ENCODE measurements at places on chromosomes 11 and 22. TPM values are rescaled to one million over a fixed set of nuclear protein-coding genes. Genes with fewer than 3 reads are reported as not detected.

DNA sequence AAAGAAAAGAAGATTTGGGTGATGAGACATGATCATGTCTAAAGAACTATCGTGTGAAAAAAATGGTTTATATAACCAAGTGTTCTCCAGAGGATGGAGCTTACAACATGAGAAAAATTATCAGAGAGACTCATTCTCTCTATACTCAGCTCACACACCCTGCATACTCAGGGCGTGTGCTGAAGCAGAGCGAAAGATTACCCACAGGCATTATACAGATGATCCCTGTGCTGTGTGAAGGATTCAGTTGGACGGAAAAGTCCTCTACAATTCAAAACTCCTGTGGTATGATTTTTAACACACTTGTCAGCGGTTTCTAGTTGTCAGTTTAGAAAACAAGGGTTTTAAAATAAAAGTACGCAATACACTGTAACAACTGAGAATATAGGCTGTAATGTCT is 267.3 kb downstream of the DLG2 start:
- no peak for DNase-seq

DNA sequence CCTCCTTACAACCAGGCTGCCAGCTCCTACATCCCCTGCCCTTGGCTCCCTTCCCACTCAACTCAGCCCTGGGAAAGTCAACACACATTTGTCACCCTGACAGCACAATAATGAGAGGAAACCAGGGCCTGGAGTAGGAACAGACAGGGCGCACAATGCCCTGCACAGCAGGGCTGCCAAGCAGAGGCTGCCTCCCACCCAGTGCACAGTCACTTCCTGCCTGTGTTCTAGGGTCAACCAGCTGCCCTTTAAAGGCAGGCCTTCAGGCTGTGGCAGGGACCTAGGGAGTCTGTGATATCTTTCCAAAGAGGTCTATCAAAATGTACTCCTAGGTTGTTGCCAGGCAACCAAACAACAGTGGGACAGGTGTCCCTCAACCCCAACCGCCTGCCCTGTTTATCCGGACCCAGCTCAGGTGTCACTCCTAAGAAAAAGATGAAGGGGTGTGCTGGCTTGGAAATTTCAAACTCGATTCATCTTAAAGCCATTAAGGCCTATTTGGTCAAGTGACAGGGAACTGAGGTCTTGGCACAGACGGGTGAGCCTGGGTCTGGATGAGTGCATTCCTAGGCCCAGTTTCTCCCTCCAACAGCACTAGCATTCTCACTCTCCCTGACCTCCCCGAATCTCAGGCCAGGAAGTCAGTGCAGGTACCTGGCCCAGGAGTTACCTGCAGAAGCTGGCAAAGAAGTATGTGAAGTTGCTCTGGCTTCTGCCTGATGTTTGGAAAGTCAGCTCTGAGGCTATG is 110.3 kb upstream of the PITPNB start:
- no peak for DNase-seq

DNA sequence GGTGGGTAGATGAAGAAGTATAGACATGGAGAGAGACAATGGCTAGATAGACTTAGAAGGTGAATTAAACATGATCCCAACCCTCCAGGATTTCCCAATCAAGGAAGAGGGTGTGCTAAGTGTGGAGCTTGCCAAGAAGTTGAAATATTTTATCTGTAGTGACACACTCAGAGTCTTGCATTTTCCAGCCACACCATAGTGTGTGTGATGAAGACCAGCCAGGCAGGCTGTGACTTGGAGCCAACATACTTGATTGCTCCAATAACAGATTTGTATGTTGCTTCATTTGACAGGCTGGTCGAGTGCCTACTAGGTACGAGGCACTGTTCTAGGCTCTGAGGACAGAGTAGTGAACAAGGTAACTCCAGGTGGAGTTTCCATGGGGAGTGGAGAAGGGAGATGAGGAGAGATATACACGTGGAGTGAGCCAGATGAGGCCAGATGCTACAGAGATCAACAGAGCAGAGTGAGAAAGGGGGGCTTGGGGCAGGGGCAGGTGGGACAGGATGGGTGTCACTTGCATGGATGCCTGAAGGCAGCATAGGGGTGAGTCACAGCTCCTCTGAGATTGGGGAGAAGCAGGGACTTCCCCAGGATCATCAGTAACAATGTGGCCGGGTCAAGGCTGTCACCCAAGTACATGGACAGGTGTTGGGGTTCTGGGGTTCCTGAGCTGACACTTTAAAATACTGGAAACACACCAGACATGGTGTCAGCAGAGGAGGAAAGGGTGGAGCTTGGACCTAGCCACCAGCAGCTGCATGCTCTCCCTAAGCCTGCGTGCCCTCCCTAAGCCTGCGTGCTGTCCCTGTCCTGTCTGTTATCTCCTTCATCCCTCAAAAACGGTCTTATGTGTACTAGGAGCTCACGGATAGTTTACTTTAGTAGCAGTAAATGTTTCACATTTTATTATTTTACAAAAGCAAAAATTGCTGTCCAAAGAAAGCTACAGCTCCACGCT is 23.6 kb downstream of the PDGFB start:
- DNase-seq, result no peak

CDHR5 gene
- total RNA-seq, result not detected

MCAM gene
- total RNA-seq, result 1.2 TPM

- no peak for DNase-seq
Observed at GRCh38 chr11:2732261-2732939, 32.6 kb upstream of the KCNQ1OT1 start.

DNA sequence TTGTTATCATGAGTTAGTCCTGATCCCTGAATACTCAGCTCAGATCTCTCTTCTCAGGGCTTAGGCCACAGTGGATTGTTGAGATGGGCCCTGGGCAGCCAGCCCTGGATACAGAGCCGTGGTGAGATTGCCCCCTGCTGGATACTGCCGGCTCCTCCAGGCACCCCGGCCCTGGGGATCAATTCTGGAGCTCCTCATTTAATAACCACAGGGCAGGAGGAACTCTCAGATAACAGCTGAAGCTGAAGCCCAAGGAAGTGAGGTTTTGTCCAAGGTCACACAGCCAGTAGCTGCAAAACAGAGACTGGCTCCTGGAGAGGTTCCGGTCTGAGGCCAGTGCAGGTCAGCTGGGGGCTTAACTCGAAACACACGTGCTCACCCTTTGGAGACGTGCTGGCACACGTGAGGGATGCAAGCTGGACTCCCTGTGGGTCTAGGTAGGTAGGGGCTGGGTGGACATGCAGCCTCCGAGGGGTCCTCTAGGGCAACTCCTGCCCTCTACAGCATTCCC is 16.0 kb downstream of the USH1C start:
- DNase-seq, result peak; percentile 30

DNA sequence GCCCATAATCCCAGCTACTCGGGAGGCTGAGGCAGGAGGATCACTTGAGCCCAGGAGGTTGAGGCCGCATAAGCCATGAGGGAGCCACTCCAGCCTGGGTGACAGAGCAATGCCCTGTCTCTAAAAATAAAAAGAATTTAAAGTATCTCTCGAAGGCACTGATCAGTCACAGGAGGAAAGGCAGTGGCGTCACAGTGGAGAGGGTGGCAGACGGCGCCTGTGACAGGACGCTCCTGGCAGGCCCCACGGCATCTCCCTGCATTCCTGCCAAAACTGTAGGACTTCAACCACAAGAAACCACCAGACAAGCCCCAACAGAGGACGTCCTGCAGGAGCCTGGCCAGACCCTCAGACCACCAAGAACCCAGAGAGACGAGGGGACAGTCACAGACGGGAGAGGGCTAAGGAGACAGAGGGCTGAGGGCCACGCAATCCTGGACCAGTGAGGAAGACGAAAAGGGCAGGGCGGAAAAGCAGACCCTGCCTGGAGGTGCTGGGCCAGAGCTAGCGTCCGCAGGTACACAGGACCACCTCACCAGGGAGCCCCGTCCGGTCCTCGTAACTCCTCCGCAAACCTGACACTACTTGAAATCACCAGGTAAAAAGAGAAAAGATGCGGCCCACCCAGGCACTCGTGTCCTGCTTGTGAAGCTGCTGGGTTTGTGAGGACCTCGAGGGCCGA is 5.9 kb downstream of the RNH1 start:
- DNase-seq, result no peak

- DNase-seq, result peak; percentile 7
Observed at GRCh38 chr11:129324533-129325175, 51.0 kb upstream of the BARX2 start.

DNA sequence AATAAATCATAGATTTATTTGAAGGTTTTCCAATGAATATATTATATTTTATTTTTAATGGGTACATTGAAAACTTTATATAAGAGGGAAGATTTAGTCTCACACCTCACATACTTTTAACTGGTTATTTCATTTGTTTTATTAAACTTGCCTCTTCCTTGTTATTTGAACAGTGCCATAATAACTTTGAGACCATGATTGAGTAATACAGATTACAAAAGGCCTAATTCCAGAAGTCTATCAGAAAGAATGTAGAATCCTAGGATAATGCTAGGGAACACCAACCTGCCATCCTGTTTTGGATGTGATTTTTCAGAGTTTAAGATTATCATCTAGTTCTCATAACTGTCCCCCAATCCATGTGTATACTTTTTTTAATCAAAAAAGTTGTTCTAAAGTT is 102.7 kb upstream of the BIRC3 start:
- no peak for DNase-seq

DNA sequence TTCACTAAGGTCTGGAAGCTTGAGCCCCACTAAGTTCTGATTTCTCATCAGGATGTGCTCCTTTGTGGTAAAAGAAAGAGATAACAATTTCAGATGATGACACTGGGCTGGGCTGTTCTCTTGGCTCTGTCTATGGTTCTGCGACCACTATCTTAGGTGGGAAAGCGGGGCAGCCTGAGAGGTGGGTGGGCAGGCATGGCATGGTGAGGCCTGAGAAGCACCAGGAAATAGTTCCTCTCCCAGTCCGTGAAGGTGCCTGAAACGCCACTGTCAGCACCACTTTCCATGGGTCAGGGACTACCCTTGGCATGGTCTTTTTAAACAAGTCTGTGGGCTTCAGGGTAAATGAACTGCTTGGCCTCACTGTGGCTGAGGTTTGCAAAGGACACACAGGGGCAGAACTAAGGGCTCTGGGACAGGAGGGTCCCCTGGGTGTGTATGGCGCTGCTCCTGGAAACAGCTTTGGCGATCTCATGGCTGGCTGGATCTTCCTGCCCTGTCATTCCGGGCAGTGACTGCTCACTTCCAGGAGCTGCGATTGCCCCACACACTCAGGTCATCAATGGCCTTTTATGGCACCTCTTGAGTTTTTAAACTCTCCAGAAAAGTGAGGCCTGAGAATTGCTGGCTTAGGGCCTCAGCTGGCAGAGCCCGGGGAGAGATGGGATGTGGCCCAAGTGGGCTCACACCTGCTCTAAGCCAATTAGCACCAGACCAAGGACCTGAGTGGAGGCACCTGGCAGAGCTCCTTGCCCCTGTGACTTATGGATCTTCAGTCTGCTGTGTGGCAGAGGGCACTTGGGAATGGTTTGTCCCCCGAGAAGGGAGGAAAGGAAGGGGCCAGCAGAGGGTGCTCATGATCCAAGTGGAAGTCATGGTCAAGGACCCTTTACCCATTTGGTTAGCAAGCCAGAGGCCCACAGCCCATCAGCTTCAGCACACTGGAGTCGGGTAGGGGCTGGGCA is 55.6 kb upstream of the LYVE1 start:
- no peak for DNase-seq

TMEM121B gene
- 0.12 TPM for total RNA-seq

DNA sequence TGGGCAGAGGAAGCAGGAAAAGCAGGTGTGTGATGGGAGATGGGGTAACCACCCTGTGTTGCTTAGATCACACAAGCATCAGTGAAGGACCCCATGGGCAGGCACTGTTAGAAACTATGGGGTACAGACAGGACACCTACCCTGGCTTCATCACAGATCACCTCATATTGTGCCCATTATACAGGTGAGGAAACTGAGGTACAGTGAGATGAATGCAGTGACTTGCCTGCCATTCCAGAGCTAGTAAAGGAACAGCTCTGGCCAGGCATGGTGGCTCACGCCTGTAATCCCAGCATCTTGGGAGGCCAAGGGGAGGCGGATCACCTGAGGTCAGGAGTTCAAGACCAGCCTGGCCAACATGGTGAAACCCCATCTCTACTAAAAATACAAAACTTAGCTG is 5.9 kb upstream of the MARK2 start:
- no peak for DNase-seq

GRCh38 chr11:1218788-1219445 is 3.9 kb upstream of the MUC5B start:
- DNase-seq, result no peak

DNA sequence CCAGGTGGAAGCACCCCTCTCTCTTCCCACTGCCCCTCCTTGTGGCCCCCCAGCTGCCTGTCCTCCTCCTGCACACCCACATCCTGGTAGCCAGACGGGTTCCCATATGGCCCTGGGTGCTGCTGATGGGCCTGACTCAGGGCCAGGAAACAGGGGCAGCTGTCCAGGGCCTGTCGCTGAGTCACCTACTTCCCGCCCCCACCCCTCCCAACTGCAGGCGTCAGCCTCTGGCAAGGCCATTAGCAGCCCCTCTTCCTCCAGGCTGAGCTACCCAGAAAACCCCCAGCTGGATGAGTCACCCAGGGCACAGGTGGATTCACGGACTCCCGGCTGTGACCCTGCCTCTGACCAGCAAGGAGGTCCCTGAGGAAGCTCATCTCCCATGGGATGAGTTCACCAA is 6.9 kb upstream of the GAL start:
- DNase-seq, result peak; percentile 58

DNA sequence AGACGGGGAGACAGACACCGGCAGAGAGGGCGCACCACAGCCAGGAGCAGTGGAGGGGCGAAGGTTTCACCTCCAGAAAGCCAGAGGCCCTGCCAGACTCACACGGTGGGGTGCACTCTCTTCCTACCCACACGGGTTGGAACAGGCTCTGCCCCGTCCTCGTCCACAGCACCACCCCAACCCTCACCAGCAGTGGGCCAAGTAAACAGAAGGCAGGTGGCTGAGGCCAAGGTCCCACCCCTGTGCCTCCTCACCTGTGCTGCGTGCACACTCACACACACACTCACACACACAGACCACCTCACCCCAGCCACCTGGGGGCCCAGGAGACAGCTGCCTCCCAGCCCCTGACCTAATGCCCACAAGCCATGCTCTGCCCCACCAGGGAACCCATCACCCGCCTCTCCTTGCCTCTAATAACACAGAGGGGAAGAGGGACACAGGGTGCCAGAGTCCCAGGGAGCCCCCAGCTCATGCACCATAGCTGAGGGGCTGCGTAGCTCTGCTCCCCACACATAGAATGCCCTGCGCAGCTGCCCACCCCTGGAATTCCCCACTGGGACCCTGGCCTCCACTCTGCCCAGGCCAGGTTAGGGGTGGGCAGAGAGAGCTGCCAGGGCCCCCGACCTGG is 3.1 kb downstream of the CYB5R3 start:
- no peak for DNase-seq

DNA sequence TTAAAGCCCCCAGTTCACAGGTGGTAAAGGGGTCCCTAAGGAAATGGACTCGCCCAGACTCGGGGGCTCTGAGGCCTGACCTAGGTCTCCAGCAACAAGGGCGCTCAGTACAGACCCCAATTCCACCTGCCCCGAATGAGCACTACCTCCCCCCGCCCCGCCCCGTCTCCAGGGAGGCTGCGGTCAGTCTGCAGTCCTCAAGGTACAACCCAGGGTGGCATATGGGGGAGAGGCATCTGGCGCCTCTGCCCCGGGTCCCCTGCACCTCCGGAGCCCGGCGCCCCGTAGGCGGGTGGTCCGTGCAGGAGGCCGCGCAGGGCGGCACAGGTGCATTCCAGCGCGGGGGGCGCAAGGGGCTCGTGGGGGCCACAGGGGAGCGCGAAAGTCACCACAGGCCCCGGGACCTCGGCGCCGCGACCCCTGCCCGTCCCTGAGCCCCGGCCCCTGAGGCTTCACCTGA is 361 bp downstream of the CTSD start:
- no peak for DNase-seq

- DNase-seq, result no peak
Observed at GRCh38 chr11:3130269-3131071, 34.6 kb downstream of the OSBPL5 start.
